ENCODE measurements at places on chromosomes 6 and 20. TPM values are rescaled to one million over a fixed set of nuclear protein-coding genes. Genes with fewer than 3 reads are reported as not detected.

Gene ARHGAP18
- 102 TPM for total RNA-seq

Gene SNX21
- 11.9 TPM for total RNA-seq

Gene ACSS1
- 15.5 TPM for total RNA-seq

Gene LZTS3
- total RNA-seq = 6.1 TPM

Gene MAS1
- total RNA-seq = not detected

Gene PNLDC1
- not detected for total RNA-seq

Gene TCFL5
- 30.9 TPM for total RNA-seq

Gene TAF4
- total RNA-seq = 14.2 TPM

Gene OR2B6
- not detected for total RNA-seq

Gene TRIM10
- not detected for total RNA-seq

- no peak for DNase-seq
Measured at GRCh38 chr6:40629463-40629862, 42.3 kb upstream of the LRFN2 start.

- DNase-seq = no peak
Measured at GRCh38 chr6:142860498-142860897, 84.5 kb downstream of the HIVEP2 start.

GRCh38 chr6:79964607-79965081 lies 17.3 kb upstream of the ELOVL4 start:
- DNase-seq = no peak

DNA sequence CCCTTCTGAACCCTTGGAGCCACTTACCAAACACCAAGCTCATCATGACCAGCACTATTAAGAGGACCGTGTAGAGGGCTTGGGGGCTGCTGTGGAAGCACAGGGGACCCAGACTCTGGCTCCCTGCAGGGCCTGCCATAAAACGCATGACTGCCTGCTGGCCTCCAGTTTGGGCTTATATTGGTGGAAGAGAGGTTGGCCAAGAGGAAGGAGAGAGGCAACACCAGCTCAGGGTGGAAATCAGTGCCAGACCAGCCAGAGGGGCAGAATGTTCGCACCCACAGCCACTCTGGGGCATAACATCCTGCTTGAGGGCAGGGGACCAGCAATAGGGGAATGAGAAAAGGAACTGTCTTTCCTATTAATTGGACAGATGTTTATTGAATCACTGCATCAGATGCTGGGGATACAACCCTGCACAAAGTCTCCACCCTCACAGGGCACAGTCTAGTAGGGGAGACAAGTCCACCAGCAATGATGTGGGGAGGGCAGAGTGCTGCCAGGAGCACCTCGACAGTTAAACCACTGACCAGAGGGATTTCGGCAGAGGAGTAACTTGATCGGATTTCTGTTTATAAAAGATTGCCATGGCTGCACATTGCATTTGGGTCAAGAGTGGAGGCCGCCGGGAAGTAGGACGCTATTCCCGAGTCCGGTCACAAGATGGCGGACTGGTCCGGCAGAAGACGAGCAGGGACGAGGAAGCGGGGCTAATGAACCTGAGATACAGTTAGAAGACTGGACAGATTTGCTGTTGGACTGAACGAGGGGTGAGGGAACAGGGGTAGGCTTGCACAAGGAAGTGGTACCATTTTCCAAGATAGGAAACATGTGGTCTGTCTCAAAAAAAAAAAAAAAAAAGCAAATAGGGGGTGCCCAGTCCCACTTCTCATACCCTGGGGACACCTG lies at the start of gene LY6G5C:
Gene LY6G5C, minus strand, starts transcription at position 842 of the 909 bp plus-strand sequence. Its CDS starts 694 bp downstream, at position 148.
- peak; percentile 63 for DNase-seq

GRCh38 chr6:42783177-42783875 lies 1.5 kb downstream of the BICRAL start:
- DNase-seq = peak; percentile 59

- no peak for DNase-seq
Measured at GRCh38 chr6:50977796-50978195, 159.1 kb downstream of the TFAP2B start.

DNA sequence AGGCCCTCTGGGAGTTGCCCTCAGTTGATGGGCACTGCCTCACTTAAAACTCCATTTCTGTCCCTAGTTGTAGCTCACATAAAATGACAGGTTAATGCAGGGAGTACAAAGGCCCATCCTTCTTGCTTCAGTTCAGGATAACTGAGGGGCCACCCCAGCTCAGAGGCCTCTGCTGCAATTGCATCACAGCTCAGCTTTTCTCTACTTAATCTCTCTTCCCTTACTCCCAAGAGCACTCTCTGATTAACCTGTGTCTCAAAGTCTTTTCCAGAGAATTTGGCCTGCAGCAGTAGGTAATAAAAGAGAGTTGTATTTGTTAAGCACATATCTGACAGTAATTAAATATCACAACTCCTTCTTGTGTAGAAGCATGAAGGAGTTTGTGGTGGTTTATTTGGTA lies 40.9 kb upstream of the FLRT3 start:
- DNase-seq = no peak

DNA sequence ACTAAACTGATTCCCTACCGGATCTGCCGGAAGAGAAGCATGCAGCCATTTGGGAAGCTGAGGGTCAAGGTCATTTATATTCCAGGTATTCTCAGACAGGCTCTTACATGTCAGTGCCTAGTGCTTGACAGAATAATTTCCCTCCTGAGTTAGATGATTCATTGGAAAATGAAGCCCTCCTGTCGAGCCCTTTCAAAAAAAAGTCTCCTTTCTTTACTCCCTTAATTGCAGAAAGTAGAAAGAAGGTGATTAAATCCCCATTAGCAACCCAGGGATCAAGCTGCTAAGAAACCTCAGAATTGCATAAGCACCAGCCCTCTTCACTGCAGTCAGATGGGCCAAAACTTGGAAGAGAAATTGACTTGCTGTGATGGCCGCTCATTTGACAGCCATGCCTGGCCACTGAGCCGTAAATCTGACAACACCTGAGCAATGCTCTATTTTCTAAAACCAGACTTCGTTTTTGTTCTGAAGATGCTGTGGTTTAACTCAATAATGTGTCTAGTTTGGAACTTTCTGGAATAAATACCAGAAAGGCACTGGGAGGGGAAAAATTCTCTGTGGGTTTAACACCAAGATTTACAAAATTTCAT lies 61.0 kb upstream of the ARMH2 start:
- no peak for DNase-seq

- DNase-seq = no peak
Measured at GRCh38 chr20:9279918-9280401, 211.1 kb downstream of the PLCB4 start.

- peak; percentile 24 for DNase-seq
Measured at GRCh38 chr6:25006565-25007001, 70.8 kb upstream of the RIPOR2 start.

- DNase-seq = no peak
Measured at GRCh38 chr6:98470821-98471220, 363.6 kb upstream of the POU3F2 start.

DNA sequence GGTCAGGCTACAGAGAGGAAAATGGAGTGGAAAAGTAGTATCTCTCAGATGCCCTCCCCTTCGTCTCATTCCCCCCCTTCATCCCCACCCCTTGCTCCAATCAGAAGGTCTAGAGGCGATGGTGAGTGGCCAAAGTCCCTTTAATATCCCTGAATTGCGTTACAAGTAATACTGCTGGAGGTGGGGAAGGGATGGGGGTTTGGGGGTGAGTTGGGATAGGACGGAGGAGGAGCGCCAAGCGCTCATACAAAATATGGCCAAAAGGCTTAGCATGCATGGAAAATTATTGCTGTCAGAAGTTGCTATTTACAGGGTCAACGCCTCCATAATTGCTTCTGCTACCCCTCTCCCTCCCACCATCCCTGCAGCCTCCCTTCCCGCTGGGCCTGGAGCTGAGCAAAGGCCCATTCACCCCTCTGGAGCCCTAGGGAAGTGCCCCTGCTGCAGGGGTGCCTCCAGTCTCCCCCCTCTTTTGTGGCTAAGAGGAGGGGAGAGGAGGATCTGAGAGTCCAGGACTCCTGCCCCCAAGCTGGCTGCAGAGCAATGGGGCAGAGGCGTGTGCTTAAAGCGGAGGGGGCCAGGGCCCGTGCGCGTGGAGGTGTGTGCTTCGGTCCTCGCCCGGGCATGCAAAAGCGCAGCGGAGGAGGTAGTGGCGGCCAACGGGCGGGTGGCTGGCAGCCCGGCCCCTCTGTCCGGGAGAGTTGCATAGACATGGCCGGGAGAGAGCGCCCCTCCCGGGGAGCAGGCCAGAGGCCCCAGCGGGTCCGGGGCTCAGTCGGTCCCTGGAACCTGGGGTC lies 8.7 kb upstream of the SRXN1 start:
- DNase-seq = no peak

- DNase-seq = no peak
Measured at GRCh38 chr20:56987986-56988385, 278.5 kb downstream of the BMP7 start.

- DNase-seq = no peak
Measured at GRCh38 chr6:113741651-113742050, 115.5 kb upstream of the MARCKS start.

DNA sequence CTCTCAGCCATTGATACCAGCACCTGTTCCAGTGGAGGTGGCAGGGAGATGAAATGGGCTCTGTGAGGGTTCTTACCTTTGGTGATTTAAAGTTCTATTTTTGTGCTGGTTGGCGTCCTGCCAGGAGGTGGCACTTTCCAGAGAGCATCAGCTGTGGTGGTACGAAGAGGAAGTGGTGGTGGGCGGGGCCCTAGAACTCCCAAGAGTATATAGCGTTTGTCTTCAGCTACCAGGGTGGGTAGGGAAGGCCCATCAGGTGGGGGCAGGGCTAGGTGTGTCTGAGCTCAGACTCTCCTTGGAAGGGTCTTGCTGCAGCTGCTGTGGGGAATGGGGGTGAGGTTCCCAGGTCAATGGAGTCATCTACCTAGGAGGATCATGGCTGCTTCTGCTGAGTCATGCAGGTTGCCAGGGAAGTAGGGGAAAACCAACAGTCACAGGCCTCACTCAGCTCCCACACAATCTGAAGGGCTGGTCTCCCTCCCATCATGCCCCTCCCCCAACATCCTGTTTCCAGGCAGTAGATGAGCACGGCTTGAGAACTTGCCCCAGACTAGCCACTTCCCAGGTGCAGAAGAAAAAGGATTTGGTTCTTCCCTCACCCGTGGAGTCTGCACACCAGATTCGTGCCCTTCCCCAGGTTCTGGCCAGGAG lies 46.6 kb downstream of the MOXD1 start:
- DNase-seq = no peak

DNA sequence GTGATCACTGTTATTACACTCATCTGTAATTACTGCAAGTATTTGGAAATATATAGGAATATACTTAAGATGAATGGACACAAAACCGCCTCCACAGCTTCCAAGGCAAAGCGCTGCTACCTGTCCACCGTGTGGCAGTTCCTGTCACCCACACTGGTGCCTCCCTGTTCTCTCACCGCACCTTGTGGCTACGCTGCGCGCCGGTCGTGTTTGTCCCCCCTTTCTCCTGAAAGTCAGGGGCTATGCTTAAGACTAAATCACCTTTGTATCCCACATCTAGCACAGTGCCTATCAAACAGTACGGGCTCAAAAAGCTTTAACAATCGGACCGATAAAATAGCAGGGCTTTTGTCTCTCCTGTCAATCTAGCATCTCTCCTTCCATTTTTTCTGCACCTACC lies 23.0 kb downstream of the LY86 start:
- DNase-seq = no peak

- DNase-seq = no peak
Measured at GRCh38 chr6:145189836-145190235, 545.5 kb downstream of the EPM2A start.

DNA sequence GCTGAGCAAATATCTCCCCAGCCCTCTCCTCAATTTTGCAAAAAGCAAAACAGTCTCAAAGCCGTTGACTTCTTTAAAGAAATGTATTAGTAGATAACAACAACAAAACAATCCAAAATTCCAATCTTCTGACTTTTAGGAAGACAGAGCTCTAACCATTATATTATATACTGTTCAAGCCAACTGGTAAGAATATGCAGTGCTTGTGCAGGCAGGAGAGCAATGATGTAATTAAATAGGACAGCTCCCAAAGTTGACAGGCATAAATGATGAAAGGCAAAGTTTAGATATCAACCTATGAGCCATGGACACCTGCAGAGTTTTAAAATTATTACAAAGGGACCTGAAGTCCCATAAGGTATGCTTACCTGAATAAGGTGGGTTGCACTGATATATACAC lies 16.6 kb upstream of the CEP85L start:
- no peak for DNase-seq

GRCh38 chr6:24355393-24355792 lies 2.5 kb downstream of the DCDC2 start:
- no peak for DNase-seq

DNA sequence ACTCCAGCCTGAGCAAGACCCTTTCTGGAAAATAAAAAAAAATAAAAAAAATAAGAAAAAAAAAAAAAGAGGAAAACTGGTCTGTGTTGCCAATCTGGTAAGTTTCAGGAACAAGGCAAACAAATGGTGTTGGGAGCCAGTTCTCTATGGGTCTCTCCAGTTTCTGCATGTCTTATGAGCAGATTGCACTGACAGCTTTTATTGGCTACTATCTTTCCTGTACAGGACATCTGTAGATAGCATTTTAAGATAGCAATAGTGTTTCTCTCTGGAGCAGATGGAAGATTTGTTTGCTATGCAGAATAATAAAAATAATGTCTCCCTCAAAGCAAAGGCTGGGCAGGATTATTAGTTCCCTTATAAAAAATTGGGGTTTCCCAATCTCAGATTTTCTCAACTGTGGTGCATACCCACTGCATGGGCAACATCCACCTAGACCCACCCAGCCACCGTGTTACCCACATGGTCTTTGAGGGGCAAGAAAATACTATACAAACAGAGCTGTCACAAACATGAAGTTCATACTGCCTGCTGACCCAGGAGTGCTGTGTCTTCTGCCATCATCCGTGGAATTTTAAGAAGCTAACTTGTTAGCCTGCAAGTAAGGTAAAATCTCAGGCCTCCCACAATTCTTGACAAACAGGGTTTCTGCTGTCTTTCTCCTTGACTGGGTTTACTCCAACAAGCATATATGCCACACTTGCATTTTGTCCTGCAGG lies 9.5 kb downstream of the GMDS start:
- no peak for DNase-seq

DNA sequence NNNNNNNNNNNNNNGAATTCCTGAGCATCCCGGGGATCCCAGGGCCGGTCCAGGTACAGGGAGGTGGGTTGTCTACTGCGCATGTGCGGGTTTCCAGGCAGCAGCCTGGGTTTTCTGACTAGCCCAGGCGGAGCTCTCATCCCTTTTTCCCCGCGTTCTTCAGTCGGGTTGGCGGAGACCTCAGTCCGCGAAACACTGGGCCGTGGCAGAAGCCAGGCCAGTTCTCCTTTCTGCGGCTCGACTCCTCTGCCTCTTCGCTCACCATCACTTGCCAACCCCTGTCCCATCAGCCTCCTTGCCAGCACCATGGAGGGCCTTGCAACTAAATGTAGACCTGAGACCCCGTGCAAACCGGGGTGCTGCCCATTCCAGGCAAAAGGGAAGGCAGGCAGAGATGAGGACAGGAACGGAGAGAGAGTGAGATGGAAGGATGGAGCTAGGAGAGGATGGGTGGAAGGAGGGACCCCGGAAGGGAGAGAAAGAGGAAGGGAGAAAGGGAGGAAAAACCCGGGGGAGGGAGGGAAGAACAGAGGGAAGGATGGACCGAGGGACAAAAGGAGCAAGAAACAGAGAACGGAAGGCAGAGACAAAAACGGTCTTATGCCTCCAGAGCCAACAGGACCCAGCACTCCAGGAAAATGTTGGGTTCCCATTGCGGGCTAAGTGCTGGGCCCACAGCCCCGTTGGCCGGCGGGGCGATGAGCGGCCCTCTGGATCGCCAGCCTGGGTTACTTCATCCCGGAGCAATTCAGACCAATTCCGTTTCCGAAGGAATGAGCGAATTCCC lies 445.4 kb upstream of the DEFB115 start:
- DNase-seq = no peak

- no peak for DNase-seq
Measured at GRCh38 chr20:39853050-39853449, 836.0 kb downstream of the MAFB start.

GRCh38 chr20:37480919-37481318 lies 40.1 kb upstream of the NNAT start:
- no peak for DNase-seq
